ENCODE measurements at places on chromosomes 2 and 18.

DNA sequence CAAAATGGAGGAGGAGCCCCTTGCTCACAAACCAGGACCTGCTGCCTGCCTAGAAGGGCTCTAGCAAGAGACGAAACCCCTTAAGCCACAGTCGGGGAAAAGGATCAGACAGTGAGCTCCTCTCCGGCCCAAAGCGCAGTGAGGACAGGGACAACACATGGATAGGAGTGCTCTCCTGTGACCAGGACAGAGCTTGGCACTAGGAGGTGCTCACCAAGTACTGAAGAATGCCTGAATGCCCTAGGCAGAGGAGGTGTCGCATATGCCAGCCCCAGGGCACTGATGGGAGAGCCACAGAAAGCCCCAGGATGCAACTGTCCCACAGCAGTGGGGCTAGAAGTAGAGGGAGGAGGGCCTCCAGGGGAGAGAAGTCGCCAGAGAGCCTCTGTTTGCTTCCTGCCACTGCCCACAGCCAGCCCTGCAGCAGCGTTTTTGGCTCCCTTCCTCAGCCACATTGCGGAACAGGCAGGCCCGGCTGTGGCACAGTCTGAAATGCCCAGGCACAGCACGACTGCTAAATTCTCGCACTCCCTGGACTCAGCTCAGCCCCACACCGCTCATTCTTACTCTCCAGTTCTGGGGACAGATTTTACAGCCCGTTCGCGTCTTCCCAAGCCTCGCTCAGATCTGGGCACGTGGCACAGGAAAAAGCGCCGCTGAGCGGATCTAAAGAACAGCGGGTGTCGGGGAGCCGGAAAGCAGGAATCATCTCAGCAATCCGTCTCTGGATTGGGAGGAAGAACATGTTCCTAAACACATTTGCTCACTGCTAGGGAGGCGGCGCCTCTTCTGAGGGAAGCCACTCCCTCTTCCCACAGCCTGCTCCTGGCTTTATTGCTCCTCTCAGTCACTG, 98.7 kb upstream of the POU3F3 start:
- no peak for DNase-seq

DNA sequence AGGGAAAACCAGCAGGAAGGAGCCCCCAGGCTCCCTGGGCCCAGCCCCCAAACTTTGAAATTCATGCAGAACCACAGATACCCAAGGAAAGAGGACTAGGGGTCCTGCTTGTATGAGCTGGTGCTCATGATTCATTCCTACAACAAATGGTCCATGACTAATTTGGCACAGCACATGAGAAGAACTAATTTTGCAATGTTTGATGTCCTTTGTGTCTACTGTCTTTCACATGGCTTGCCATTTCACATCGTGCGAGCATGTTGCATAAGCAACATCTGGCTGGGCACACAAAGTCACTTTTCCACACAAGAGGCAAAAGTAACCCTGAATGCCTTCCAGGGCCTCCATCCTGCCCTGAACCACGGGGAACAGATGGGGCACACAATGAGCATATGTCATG, 149.6 kb upstream of the APCDD1 start:
- DNase-seq, result no peak

- DNase-seq, result no peak
These were observed 139.4 kb downstream of the CYRIA start for GRCh38 chr2:16526193-16526592.

GRCh38 chr18:48922226-48922800, 28.5 kb downstream of the SMAD7 start:
- DNase-seq, result no peak

GRCh38 chr18:76407681-76408080, 87.4 kb downstream of the ZNF516 start:
- DNase-seq, result no peak

DNA sequence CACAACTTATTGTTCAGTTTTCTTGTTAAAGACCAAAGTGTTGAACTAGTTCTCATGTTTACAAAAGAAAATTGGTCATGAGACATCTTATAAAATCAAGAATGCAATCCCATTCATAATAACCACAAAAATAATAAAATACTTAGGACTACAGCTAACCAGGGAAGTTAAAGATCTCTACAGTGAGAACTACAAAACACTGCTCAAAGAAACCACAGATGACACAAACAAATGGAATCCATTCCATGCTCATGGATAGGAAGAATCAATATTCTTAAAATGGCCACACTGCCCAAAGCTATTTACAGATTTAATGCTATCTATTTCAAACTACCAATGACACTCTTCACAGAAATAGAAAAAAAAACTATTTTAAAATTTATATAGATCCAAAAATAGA, 1354.8 kb upstream of the CDH2 start:
- DNase-seq, result no peak

All from adrenal gland (tissue), 19 donors.